ENCODE measurements at places on chromosomes 13 and 19. TPM values are rescaled to one million over a fixed set of nuclear protein-coding genes. Genes with fewer than 3 reads are reported as not detected.

The NLRP5 gene
- total RNA-seq, result not detected

The PRRG2 gene
- total RNA-seq, result 1.1 TPM

The ZNF524 gene
- 6.7 TPM for total RNA-seq

The MAMSTR gene
- total RNA-seq, result 0.09 TPM

The C19orf38 gene
- 3.9 TPM for total RNA-seq

The CYP4F12 gene
- 31.0 TPM for total RNA-seq

The GRAMD1A gene
- total RNA-seq, result 12.5 TPM

The ATP4A gene
- total RNA-seq, result not detected

The B3GNT8 gene
- 0.50 TPM for total RNA-seq

The MYBPC2 gene
- total RNA-seq, result under 0.01 TPM

The S1PR5 gene
- total RNA-seq, result 0.17 TPM

The KLK14 gene
- not detected for total RNA-seq

The OR7C1 gene
- total RNA-seq, result 0.14 TPM

The NLRP11 gene
- not detected for total RNA-seq

The CEACAM8 gene
- not detected for total RNA-seq

The ZNF414 gene
- total RNA-seq, result 3.5 TPM

The SHISA2 gene
- 2.1 TPM for total RNA-seq

The LHFPL6 gene
- total RNA-seq, result 8.3 TPM

Data from liver (tissue), 10 donors.